ENCODE measurements at places on chromosomes 2 and 18.
A peak's percentile ranks its signal among the peaks of the same experiment; 100 is the strongest.

DNA sequence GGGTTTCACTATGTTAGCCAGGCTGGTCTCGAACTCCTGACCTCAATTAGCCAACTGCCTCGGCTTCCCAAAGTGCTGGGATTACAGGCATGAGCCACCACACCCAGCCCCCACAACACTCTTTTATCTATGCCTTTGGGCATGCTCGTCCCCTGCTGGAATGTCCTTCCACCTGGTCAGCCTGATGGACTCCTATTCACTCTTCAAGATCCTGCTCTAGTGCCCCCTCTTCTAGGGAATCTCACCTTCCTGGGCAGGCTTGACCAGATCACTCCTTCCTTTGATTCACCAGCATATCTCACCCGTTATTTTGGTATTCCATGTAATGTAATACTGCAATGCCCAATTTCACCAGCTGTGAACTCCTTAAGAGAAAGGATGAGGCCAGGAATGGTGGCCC is 13.9 kb upstream of the SLC66A3 start:
- no peak for DNase-seq

DNA sequence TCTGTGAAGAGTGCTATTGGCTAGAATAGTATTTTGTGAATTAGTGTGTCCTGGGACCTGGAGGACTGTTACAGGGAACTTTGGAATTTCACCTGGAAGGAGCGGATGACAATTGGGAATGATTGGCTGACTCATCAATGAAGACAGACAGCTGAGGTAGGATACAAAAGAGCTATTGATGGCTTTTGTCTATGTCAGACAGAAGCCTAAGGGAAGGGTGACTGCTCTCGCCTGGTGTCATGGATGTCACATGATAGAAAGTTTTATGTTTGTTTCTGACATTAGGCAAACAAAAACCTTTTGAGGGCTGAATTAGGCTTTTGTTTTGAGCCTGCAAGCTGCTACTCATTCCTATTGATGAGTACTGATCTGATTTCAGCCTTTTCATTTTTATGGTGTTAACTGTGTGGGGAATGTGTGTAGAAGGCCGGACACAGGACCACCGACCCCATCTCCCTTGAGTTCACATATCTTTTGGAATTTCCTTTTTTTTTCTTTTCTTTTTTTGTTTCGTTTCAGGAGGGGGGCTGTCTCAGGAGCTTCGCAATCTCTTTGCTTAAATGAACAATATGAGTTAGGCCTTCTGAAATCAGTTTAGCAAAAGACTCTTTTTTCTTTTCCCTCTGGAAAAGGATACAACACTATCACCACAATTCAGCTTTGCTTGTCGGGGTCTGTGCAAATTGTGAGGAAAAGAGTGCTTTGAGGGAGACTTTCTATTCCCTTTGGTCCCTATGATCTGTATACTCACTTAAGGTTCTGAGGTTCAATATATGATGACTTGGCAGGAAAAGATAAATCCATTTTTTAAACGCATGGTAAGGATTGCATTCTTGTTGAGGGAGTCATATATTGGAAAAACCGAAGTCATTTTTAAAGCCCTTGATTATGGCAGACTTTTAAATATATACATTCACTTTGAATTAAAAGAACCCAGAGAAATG is 207.9 kb upstream of the FIGN start:
- no peak for DNase-seq

DNA sequence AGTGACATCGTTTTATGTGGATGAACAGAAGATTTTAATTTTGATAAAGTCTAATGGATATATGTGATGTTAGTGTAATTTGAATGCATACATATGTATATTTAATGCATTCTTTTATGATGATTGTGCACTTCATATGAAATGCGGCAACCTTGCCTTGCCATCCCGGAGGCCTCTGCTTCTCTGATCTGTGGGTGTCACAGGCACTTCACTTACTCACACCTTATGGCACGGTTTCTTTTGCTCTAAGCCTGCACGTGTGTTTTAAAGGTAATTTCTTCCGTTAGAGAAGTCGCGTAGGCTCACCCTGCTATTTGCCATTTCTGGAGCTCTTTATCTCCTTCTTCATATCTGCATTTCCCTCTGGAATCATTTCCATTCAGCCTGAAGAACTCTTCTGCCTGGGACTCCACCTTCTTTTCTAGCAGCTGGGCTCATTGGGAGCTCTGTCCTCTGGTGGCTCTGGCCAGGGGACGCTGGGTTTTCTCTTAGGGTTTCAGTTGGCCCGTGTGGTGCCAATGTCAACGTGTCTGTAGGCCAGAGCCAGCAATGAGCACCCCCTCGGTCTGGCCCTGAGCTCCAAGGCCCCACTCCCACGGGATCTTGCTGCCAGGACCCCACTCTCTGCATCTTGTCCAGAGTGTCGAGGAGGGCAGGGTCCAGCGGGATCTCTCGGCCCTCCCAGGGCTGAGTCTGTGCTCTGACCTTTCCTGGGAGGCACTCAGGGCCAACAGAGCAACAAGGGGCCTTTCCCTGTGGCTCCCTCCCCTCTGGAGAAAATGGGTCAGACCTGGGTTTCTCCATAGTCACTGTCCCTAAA is 97.3 kb downstream of the RTP5 start:
- no peak for DNase-seq

DNA sequence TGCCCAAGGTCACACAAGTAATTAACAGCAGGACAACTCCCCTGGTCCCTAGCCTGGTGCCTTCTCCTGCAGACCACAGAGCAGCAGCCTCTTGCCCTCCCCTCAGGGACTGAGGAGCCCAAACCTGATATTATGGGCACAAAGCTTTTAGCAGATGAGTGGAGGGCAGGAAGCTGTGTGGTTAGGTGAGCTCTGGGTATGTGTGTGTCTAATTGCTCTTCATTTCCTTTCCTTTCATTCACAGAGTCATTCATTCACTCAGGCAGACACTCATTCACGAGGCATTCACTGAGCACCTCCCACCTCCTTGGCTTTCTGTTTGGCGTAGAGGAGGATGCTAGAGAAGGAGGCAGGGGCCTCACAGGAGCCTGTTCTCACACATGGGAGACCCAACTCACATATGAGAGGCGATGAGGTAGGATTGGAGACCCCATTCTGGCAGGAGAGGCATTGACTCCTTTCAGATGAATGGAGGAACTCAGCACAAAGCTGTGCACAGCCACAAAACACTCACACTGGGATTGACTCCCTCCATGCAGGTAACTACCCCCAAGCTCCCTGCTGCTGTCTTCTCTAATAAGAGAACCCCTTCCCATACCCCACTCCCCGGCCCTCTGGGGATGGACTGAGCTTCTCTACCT is 306.8 kb upstream of the SKOR2 start:
- no peak for DNase-seq

GRCh38 chr2:172558372-172558771 is 2.5 kb downstream of the PDK1 start:
- no peak for DNase-seq

DNA sequence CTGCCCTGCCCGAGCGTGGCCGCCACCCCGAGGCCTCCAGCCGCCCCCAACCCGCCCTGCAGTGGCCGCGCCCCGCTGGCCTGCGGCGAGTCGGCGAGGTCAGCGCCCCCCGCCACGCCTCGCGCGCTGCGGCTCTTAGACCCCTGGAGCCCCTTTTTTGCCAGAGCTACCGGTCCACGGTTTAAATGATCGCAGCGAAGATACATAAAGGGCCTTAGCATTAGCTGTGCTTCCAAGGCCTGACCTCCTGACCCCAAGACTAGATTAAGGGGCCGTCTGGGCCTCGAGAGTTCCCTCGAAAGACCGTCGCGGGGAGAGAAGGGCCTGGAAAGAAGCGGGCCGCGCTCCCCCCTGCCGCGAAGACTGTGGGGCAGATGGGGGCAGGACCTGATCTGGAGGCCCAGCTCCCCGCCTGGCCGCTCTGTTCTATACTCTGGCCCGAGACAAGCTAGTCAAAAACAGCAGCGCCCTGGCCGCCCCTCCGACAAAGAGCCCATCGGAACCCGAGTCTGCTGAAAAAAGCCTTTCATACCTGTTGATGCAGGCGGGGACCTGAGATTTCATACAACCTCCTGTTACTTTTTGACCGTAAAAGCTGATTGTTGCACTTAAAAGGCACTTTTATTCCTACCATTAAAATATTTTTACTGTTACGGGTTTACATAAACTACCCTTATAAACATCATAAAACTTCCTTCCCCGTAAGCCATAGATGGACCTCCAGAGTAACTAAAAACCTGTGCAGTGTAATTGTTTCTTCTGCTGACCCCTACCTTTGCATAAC is 68.7 kb upstream of the PSMD14 start:
- DNase-seq = no peak

GRCh38 chr18:48663931-48664847 is 125.4 kb downstream of the CTIF start:
- DNase-seq = peak; percentile 50

DNA sequence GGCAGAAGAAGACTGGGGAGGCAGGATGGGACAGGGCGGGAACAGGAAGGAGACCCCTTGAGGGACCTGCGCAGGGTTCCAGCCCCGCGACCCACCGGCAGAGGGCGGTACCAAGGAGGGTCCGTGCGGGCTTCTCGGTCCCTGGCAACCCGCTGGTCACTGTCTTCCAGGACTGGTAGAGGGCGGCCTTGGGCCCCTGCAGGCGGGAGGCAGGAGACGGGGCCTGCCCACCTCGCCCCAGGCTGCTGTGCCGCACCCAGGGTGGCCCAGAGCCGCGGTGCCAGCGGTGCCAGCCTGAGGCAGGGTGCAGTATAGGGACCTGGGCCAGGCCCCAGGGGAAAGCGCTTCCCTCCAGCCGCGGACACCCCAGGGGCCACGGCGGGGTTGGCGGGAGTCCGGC is 34.5 kb downstream of the NEURL3 start:
- DNase-seq = peak; percentile 40

DNA sequence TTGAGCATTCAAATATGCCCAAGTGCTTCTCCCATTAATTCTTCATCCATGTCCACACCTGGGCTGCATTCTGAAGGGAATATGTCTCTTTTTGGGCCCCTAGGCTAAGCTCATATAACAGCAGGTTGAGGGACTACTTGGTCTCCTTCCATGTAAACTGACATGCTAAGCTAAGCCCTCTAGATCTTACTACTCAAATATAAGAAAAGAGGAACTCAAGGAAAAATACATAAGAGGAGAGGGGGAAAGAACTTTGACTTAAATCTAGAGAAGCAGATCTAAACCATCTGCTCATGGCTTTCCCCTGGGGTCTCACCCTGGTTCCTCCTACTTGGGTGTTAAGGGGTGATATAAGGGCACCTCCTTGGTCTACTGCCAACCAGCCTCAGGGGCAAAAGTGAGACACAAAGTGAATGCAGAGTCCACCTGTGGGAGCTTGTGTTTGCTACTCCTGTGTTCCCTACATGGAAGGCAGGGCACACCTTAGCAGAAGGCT is 19.8 kb upstream of the NFU1 start:
- no peak for DNase-seq

DNA sequence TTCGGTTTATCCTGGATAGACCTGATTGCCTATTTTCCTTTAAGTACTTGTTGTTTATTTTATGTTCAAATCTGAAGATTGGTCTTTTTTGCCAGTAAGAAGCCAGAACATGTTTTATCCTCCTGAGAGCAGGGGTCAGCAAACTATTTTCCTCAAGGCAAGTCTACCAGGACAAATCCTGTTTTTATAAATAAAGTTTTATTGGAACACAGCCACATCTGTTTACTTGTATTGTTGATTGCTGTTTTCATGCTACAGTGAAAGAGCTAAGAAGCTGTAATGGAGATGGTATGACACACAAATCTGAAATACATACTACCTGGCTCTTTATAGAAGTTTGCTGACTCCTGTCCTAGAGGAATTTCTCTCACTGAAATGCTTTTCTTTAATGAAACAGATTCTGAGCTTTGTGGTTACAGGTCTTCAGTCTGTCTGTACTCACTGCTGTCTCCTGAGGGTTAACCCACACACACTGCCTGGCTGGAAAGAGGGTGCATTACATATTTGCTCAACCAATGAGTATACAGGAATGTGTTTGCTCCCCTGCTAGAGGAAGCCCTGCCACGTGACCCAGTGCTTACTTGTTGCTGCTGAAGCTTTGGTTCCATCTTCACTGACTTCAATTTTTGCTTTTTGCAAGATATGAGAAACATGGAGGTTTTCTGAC is 22.6 kb downstream of the MRPL44 start:
- DNase-seq = no peak

DNA sequence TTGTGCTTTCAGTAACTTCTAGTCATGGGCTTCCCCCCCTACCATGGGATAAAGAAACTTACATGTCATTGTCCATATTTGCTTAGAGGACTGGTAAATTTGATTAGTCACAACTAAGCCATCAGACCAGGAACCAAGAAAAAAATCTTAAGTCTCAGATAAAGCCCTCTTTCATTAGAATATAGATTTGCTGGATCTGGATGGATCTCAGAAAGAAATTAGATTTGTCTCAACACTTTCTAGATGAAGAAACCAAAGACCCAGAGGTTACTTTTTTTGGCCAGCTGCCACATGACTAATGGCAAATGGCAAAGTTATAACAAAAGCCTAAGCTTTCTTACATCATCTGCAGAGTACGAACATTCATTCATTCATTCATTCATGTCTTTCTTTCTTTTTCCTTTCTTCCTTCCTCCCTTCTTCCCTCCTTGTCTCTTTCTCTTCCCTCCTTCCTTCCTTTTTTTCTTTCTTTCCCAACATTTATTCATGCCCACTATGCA is 60.2 kb downstream of the CDCA7 start:
- no peak for DNase-seq

DNA sequence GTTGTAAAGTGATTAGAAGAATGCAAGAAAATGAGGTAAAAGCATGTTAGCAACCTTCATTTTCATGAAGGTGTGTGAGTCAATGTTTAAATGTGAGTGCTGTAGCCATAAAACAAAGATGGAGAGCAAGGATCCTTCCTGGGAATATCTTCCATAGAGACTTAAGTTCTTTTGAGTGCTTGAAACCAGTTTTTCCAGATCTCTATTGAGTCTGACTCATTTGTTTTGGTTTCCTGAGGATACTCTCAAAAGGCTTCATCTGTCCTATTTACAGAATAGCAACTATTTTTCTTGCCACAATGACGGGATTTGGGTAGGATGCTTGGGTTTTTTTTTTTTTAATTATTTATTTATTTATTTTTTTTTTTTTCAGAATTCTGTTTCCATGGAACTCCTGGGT is 45.9 kb upstream of the ASB1 start:
- no peak for DNase-seq

- DNase-seq = no peak
These were observed 36.1 kb upstream of the PAX3 start for GRCh38 chr2:222334914-222335313.

DNA sequence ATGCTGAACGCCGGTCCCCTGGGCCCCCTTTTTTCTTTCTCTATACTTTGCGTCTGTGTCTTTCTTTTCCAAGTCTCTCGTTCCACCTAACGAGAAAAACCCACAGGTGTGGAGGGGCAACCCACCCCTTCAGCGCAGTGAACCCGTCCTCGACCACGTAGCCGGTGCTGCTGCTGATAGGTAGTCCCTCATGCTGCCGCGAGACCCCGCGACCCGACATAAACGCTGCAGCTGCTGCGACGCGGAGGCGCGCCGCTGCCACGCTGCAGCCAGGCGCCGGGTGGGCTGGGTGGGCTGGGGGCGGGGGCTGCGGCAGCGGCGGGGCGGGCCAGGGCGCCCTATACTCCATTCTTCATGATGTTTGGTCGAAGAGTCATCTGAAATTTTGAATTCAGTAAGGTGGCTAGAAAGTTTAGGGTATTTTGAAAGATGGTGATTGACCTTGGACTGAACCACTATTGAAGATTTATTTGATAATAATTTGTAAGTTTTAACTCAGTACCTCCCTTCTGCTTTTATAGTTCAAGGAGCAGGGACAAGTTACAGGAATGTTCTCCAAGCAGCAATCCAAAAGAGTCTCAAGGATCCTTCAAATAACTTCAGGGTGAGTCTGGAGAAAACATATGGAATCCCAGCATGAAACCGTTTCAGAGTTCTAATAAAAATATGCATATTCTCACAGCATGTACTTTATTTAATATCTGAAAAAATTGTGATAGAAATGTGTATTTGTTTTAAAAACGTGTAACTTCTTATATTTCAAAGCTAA is 24.1 kb downstream of the CFLAR start:
- no peak for DNase-seq

- no peak for DNase-seq
These were observed 56.0 kb downstream of the CCDC88A start for GRCh38 chr2:55363636-55364035.
